ENCODE measurements at places on chromosomes 1 and 21.

DNA sequence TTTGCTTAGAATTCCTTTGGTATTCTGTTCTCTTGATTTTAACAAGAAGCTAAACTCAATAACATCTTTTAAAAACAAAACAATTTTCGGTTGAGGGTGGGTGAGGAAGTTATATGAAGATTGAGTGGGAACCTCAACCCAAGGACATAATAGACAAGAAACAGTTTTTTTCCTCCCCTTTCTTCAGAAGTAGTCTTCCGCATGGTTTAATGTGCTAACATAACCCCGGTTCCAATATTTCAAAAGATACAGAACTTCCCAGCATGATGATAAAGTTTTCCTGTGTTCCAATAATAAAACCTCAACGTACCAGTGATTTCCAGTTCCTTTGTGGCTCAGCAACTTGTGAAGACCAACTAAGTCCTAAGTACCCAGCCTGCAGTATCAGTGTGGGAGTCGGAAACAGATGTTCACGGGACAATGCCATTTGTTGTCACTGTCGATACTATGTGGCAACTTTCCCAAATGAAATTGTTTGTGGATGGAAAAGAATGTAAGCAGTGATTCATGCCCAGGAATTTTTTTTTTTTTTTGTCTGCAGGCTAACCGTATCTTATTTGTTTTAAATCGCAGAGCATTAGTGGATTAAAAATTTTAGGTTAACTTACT lies 48.5 kb downstream of the NR5A2 start:
- DNase-seq: no peak

DNA sequence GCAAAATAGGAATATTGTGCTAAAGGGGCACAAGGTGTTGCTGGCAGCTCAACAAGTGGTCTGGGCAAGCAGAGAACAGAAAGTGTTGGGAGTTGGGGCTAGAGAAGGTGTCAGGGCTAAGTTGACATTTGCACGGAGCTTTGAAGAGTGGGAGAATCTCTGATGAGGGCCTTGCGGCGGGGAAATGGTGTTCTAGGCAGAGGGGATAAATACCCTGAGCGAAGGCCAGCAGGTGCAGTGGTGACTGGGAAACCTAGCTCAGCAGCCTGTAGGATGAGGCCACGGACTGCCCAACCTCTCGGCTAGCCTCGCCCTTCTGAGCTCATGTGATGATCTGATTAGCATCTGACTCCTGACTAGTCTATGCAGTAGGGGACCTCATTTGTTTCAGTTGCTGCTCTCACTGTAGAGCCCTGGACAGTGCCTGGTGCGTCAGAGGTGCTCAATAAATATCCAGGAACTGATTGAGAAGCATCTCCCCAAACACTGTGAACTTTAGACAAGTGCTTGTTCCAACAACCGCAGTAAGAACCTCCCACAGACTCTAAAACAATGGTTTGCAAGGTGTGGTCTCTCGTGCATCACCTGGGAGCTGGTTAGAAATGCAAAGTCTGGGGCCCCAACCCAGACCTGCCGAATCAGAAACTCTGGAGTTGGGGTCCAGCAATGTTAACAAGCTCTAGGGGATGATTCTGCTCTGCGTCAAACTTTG lies 1.0 kb upstream of the FOXO6 start:
- DNase-seq: no peak

DNA sequence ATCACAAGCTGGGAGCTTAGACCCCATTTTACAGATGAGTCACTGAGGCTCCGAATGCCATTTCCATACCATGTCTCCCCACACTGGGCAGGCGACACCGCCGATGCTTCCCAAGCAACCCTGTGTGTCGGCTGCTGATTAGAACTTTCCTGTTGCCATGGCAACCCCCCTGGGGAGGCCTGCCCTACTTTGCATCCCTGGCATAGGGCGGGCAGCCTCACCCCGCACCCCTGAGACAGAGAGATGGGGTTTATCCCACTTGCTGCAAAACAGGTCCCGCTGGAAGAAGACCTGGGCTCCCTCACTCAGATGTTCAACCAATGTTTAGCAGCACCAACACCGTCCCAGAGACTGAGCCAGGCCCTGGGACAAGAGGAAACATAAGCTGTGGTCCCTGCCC lies 81.5 kb downstream of the CAMK2N1 start:
- DNase-seq: no peak

- DNase-seq: no peak
Observed at GRCh38 chr21:45769294-45769693, 125.8 kb downstream of the PCBP3 start.

- DNase-seq: no peak
Observed at GRCh38 chr21:40276001-40276400, 408.8 kb downstream of the PCP4 start.
